Fibroblast of the aortic adventitia (primary cell): ENCODE measurements at places on chromosomes 12 and 14. TPM values are rescaled to one million over a fixed set of nuclear protein-coding genes. Genes with fewer than 3 reads are reported as not detected.

RNU6-7 gene
- not detected in 2 replicates for total RNA-seq

OTUB2 gene
- total RNA-seq: 2.5 and 2.8 TPM in 2 replicates

GPRC5A gene
- total RNA-seq: 5.4 and 15.5 TPM in 2 replicates

NTS gene
- 0.09 TPM in 1 of 2 replicates, not detected in the other for total RNA-seq

DDN gene
- total RNA-seq: 0.08 and 0.09 TPM in 2 replicates

DLK1 gene
- 0.09 TPM in 1 of 2 replicates, not detected in the other for total RNA-seq

NEUROD4 gene
- not detected in 2 replicates for total RNA-seq

IL31 gene
- total RNA-seq: not detected in 2 replicates
